ENCODE measurements at places on chromosomes 1 and 21.

GRCh38 chr1:57464756-57465155 is 40.9 kb upstream of the DAB1 start:
- DNase-seq, result no peak

- no peak for DNase-seq
These were observed 3.6 kb downstream of the BEST4 start for GRCh38 chr1:44784094-44785028.

GRCh38 chr1:246966502-246966901 is 34.8 kb upstream of the AHCTF1 start:
- no peak for DNase-seq

DNA sequence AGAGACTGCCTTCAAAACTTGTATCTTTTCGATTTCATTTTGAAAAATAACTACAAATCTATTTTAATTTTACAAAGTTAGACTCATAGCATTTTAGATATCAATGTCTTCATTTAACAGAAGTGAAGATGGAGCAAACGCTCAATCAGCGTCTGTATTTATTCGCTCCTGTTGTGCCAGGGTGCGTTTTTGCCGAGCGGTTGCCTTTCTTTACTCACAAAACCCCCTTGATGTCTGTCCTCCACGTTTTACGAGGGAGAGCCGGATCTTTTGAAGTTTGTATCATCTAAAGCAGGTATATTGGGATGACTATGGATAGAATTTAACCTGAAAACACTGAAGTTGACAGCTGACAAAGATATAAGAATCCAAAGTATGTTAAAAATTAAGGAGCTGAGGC is 44.6 kb downstream of the MRPL39 start:
- no peak for DNase-seq

- no peak for DNase-seq
These were observed 61.5 kb upstream of the WLS start for GRCh38 chr1:68293609-68294366.

GRCh38 chr1:48619539-48619938 is 147.5 kb upstream of the SPATA6 start:
- no peak for DNase-seq

- DNase-seq, result no peak
These were observed 21.0 kb upstream of the FUCA1 start for GRCh38 chr1:23889074-23889473.

- no peak for DNase-seq
These were observed 246.1 kb upstream of the DUSP10 start for GRCh38 chr1:221987860-221988520.

DNA sequence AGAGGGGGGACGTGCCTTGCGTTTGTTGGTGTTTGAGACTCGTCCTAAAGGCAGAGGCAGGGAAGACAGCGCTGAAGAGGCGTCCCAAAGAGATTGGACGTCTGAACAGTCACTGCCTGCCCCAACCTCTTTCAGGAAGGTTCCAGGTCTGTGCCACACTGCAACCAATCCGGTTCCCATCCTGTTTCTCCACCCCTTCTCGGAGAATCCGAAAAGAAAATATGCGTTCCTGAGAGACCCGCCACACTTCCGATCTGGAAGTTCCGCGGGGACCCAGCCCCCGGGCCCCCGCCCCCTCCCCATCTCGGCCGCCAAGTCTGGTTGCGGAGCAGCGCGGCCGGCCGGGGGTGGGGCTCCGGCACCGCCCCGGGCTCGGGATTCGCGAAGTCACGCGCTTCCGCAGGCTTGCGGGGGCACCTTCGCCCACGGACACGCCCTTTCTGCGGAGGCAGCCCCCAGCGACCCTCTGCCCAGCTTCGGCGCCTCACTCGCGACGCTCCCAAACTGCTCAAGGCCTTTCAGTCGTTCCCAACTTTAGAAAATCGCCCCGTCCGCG is 124.5 kb upstream of the DPYD start:
- no peak for DNase-seq

DNA sequence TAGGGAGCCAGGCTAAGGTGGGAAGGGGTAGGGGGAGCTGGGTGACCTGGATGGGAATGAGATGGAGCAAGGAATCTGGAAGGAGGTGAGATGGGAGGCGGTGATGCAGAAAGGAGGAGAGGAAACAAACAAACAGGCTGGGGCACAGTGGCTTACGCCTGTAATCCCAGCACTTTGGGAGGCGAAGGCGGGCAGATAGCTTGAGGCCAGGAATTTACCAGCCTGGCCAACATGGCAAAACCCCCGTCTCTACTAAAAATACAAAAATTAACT is 10.8 kb downstream of the CRABP2 start:
- no peak for DNase-seq

GRCh38 chr1:244325056-244325758 is 126.5 kb downstream of the ADSS2 start:
- no peak for DNase-seq

- DNase-seq, result no peak
These were observed 524 bp downstream of the COPA start for GRCh38 chr1:160342526-160342925.

GRCh38 chr1:24727501-24728216 is 17.6 kb upstream of the CLIC4 start:
- DNase-seq, result no peak

DNA sequence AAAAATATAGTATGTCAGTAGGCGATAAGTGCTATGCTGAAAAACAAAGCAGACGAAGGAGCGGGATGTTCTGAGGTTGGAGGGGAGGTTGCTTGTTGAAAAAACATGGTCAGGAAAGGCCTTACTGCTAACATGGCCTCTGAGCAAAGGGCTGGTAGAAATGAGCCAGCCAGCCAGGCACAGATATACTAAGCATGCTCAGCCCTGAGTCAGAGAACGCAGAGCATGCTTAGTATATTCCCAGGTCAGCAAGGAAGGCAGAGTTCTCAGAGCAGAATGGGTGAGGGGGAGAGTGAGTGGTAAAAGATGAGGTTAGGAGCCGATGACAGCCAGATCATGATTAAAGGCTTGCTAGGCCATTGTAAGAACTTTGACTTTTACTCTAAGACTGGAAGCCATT is 36.7 kb downstream of the ZBTB40 start:
- DNase-seq, result no peak

- no peak for DNase-seq
These were observed 19.0 kb upstream of the DUSP10 start for GRCh38 chr1:221760911-221761310.

- no peak for DNase-seq
These were observed 13.3 kb downstream of the TGFBR3 start for GRCh38 chr1:91872559-91873081.

- no peak for DNase-seq
These were observed 33.6 kb upstream of the LHX8 start for GRCh38 chr1:75100481-75101092.

- DNase-seq, result no peak
These were observed 31.1 kb upstream of the IGSF5 start for GRCh38 chr21:39713905-39714304.

DNA sequence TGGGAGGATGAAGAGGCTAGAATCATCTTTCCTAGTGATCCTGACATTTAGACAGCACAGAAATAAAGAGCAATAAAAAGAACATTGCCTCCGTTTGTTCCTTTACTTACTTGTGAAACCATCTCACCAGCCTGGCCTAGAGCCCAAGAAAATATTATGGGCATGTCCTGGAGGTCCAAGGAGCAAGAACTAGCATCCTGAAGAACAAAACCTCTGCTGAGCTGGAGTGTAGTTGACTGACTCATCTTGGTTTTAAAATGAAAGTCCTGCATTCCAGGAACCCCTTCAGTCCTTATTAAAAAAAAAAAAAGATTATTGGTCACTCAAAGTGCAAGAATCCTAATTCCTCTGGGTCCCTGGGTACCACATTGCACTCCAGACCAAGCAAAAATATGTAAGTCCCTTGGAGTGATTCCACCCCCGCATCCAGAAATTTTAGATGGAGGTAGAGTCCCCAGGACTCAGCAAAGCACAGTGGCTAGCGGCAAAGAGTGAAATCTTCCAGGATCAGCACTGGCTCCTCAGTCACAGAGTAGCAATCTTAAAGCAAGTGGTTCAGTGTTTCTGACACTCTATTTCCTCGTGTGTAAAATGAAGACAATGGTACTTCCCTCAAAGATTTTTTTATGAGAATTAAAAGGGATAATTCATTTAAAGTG is 7.0 kb downstream of the SMCP start:
- no peak for DNase-seq

- DNase-seq, result no peak
These were observed at the start of gene SYNC for GRCh38 chr1:32702599-32703478. SYNC (minus strand) TSS chr1:32702770; CDS start chr1:32702660, 110 bp downstream.

DNA sequence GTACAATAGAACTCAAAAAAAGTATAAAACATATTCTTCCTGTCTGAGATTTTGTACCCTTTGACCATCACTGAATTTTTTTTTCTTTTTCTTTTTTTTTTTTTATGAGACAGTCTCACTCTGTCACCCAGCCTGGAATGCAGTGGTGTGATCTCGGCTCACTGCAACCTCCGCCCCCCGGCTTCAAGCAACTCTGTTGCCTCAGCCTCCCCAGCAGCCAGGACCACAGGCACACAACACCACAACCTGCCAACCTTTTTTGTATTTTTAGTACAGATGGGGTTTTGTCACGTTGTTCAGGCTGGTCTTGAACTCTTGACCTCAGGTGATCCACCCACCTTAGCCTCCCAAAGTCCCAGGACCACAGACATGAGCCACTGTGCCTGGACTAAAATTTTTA is 10.4 kb downstream of the SDCCAG8 start:
- no peak for DNase-seq

DNA sequence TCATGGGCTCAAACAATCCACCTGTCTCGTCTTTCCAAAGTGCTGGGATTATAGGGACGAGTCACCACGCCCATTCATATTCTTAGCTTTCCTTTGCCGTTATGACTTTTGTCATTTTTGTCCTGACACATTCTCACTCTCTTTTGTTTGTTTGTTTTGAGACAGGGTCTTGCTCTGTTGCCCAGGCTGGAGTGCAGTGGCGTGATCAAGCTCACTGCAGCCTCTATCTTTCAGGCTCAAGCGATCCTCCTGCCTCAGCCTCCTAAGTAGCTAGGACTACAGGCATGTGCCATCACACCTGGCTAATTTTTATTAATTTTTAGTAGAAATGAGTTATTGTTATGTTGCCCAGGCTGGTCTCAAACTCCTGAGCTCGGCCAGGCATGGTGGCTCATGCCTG is 11.8 kb upstream of the MED18 start:
- no peak for DNase-seq

GRCh38 chr1:27349784-27350662 is 8.2 kb downstream of the SYTL1 start:
- no peak for DNase-seq

- DNase-seq, result no peak
These were observed 15.0 kb upstream of the SLC16A1 start for GRCh38 chr1:112971006-112971405.
